Activated T-helper 1 cell treated with anti-CD3 and anti-CD28 coated beads, Interleukin-2, amount 50 U/mL, for 16 hours (primary cell): ENCODE measurements at places on chromosomes 16 and 17.

- no peak for DNase-seq
Observed at GRCh38 chr16:78990309-78990701, 610.2 kb downstream of the MAF start.

DNA sequence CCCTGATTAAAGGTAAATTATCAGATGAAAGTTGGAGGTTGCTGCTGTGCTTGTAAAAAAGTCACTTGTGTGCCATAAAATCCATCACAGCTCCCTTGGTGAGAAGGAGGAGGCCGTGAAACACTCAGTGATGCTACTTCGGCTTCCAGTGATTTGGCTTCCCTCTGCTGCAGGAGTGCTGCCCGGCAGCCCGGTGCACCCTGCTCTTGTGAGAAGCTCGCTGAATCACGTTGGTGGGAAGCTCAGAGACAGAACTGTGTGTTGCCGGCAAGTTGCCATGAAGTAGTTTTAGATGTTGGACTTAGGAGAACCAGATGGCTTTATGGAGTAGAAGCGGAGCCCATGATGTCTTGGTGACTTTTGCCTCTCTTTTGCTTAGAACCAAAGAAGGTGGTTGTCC is 33.3 kb downstream of the MSI2 start:
- no peak for DNase-seq

- no peak for DNase-seq
Observed at GRCh38 chr16:88956546-88957432, 20.2 kb downstream of the CBFA2T3 start.

- no peak for DNase-seq
Observed at GRCh38 chr17:39563476-39563875, 44.2 kb downstream of the NEUROD2 start.

DNA sequence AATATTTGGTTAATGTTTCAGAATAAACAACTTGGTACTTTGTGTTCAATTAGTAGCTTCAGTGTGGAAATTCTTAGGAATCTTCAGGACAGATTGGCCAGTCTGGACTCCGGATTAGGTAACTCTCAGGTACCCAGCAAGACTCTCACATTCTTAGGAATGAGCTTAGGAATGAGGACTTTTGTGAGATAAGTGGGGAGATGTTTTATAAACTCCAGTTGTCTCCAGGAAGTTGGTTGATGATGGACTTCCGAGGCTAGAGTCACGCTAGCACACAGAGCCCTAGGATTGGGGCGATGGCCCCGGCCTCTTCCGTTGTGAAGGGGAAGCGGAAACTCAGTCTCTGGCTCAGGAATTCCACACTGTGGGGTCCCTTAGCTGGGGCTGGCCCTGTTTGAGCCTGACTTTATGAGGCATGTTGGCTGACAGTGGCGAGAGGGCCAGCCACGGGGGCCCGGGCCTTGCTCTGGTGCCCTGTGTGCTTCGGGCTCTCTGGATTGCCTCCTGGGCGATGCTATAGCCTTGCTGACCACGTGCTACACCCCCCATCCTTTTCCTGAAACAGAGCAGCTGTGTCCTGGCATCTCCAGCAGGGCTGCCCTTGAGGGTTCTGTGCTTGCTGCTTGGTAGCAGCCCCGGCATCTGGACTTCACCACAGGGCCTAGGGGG is 32.4 kb downstream of the RAB11FIP3 start:
- no peak for DNase-seq

GRCh38 chr17:15157051-15157450 is 108.1 kb downstream of the PMP22 start:
- no peak for DNase-seq

GRCh38 chr16:50765260-50765659 is 23.4 kb downstream of the CYLD start:
- no peak for DNase-seq
